Activated T-cell treated with anti-CD3 and anti-CD28 coated beads, Interleukin-2, amount 50 U/mL, for 4 hours (primary cell): ENCODE measurements at places on chromosomes 7 and 10.

DNA sequence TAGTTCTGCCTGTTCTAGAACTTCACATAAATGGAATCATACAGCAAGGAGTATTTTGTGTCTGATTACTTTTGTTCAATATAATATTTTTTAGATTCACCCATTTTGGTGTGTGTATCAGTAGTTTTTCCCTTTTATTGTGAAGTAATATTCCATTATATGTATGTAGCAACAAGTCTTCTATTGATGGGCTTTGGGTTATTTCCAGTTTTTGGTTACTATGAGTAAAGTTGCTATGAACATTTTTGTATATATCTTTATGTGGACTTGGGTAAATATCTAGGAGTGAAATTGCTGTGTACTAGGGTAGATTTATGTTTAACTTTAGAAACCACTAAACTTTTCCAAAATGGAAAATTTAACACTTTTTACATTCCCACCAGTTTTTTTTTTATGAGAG, 35.7 kb downstream of the ADK start:
- no peak for DNase-seq

DNA sequence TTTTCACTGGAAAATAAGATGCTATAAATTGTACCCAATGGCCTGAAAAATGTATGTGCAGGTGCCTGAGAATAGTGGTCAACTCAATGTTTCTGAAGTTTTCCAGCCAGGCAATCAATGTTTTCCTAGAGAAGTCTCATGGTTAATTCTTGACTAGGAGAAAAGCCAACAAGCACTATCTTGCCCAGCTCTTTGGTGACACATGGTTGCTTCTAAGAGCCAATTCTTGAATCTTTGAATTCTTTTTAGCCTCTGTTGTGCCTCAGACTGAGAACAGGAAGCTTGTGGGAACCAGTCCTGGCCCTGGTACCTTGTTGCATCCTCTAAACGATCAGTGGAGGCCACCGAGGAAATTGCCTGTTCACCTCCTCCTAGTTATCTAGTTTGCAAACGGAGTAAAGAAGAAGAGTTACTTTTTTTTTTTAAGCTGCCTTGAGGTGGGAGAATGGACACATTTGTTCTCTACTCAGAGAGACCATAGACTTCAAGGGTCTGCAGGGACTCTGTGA, 144.0 kb upstream of the MKLN1 start:
- DNase-seq: peak; percentile 14

GRCh38 chr7:108329514-108329913, 126.7 kb downstream of the NRCAM start:
- DNase-seq: no peak

DNA sequence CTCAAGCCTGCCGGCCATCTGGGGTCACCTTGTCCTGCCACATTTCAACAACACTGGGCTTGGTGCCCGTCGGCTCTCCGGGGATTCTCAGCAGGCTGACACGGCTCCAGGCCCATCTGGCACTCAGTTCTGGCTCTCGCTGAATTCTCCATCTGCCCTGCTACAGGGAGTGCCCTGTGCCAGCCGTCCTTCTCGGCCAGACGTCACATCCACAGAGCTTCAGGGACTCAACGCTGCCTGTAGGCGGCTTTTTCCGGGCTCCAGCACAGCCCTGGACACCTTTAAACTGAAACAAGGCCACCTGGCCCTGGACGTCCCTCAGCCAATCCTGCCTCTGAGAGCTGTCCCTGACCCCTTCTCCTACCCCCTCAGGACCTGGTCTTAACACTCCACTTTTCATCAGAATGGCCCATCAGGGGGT, 43.0 kb downstream of the TMEM130 start:
- no peak for DNase-seq

DNA sequence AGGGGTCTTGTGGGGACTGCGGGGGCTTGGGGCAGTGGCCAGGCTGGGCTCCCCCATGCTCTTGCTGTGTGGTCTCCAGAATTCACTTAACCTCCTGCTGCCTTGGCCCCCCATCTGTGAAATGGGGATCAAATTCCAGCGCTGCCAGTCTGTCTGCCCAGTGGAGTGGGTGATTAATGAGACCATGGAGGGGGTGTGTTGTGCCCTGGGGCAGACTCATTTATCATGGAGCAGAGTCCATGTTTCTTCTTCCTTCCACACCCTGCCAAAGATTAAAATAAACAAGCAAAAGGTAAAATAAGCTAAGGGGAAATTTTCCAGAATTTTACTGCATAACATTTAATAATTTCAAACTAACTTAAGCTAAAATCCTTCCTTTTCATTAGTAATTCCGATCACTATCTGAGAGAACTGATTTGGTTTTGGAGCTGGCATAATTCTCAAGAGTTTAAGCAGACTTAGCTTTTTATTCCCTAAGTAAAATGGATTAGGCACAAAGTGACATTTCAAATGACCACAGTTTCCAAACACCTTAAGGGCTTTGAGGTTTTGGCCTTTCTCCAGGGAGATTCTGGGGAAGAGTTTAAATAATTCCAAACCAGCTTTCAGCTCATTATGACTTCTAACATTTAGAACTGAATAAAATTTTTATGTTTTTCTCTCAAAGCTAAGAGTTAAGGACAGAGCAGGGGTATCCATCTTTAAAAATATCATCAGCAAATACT, 211.9 kb downstream of the CXCL12 start:
- DNase-seq: no peak

- DNase-seq: no peak
These were observed 9.9 kb upstream of the CXCL12 start for GRCh38 chr10:44394696-44395381.

GRCh38 chr10:75234017-75234682, 1.6 kb downstream of the COMTD1 start:
- peak; percentile 99 for DNase-seq

- DNase-seq: no peak
These were observed 45.6 kb upstream of the CFAP46 start for GRCh38 chr10:132987671-132988571.

DNA sequence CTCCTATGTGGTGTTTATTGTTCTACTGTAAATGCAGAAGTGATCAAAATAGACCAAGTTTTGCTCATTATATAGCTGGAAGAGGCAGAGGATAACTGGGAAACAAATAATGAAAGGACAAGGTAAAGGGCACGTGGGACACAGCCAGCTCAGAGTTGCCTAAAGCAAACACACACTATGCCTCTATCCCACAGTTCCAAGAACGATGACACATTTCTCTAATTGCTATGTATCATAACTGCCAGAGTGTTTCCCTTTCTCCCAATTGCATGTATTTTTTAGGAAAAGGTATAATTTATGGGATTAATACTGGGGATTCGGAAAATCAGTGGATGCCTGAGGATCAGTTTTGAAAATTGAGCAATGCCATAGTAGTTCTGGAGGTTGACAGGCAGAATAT, 49.0 kb downstream of the CCDC71L start:
- no peak for DNase-seq

- no peak for DNase-seq
These were observed 2.0 kb upstream of the PITX3 start for GRCh38 chr10:102243309-102243708.

- no peak for DNase-seq
These were observed 30.9 kb downstream of the MRPS33 start for GRCh38 chr7:140983802-140984201.

DNA sequence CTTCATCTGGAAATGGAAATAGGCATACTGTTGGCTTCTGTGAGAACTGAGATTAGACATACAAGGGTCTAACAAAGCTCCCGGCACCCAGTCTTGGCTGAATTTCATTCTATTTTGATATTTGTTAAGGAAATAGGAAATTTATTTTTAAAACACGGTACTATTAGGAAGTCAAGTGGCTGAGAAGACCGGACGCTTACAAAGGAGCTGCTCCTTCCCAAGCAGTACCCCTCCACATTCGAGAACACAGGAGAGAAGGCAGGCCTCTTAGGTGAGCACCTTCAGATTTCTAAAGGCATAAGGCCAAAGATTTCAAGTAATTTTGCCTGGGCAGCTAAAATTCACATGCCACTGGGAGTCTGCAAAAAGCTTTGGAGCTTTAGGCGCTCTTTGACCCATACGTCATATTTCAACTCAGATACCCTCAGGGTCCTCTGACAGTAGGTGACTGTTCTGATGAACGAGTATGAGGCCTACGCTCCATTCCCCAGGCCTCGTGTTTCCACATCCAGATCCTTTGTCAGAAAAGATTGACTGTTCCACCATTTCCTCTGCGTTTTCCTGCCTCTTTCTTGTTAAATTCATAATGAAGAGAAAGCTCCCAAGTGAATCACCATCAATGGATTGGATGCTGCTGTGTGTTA, 17.3 kb downstream of the TRIL start:
- DNase-seq: no peak

DNA sequence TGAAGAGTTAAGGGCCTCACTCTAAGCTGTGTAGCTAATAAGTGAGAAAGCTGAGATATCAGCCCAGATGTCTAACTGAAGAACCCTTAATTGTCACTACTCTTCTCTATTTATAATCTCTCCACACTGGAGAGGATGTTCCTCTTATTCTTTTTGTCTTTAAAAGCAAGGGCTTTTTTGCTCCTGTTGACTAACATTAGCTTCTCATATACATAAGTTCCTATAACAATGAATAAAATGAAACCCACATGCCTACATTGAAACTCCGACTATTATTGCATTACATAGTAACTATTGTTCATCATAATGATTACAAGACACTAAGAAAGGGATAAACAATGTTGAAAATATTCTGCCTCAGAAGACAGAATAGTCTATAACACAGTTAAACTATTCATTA, 67.1 kb downstream of the GNAT3 start:
- DNase-seq: no peak

- no peak for DNase-seq
These were observed 64.2 kb upstream of the COL1A2 start for GRCh38 chr7:94330269-94331020.

DNA sequence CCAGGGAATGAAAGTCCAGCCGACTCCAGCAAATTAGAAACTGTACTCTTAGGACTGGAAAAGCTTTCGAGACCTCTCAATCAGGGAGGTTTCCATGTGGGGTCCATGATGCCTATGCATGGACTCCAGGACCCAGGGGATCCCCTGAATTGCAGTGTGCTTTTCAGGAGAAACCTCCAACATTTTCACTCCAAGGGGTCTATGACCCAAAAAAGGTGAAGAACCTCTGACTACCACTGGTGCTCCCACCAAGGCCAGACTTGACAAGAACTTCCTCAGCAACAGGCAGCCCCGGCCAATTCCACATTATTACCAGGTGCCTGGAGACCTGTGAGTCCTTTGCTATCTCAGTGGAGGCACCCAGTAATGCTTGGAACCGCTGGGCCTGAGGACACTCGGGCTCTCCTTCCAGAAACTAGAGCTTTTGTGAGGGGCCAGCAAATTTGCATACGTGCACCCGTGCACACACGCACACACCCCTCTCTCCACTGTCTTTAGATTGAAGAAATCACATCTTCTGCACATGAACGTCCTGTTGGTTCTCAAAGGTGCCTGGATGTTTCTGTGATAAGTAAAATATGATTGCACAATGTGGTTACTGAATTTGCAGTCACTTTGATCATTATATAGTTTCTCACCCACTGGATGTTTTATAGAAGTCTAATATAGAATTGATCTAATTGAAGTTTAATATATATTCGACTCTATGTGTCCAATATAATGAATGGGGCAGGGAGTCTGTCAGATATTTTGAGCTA, 54.7 kb downstream of the SYPL1 start:
- DNase-seq: no peak
